ENCODE measurements at places on chromosomes 1 and 21.

GRCh38 chr1:47224676-47225399 lies 7.2 kb downstream of the TAL1 start:
- no peak for DNase-seq

DNA sequence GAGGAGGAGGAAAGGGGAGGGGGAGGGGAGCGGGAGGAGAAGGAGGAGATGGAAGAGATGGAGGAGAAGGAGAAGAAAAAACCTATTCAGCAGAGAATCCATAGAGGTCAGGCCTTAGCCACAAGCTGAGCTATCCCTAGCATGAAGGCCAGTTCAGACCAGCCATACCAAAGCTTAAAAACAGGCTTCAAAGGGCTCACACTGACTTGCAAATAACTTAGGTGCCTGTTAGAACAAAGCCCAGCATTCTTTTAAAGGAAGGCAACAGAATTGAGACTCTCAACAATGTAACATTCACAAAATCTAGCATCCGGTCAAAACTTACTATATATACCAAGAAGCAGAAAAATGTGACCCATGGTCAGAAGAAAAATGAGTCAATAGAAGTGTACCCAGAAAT lies 43.6 kb upstream of the IFFO2 start:
- no peak for DNase-seq

DNA sequence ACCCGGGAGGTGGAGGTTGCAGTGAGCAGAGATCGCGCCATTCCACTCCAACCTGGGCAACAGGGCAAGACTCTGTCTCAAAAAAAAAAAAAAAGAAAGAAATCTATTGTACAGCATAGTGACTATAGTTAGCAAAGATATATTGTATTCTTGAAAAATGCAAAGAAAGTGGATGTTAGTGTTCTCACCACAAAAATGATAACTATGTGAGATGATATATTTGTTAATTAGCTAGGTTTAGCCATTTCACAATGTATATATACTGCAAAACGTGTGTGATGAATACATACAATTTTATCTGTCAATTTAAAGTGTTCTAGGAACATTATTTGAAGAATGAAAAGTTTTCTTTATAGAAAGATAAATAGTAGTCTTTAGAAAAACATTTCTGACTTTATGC lies 179.9 kb downstream of the AK5 start:
- no peak for DNase-seq

DNA sequence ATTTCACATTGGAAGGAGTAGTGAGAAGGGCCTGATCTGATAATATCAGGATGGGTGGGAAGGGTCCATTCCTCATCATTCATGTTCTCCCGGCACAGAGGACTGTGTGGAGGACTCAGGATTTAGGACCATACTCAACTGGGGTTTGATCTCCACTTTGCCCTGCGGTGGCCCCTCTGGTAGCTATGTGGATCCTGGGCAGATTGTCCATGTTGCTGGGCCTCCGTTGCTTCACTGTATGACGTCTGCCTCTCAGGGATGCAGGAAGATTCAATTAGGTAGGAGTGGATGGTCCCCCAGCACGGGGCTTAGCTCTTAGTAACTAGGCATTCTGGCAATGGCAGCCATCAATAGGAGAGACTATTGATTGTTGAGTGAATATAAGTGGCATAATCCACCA lies 2.3 kb downstream of the ETS2 start:
- DNase-seq, result no peak

- DNase-seq, result no peak
Measured at GRCh38 chr21:36255663-36256062, 64.3 kb upstream of the MORC3 start.

GRCh38 chr1:63548303-63548702 lies 25.0 kb downstream of the EFCAB7 start:
- DNase-seq, result no peak

DNA sequence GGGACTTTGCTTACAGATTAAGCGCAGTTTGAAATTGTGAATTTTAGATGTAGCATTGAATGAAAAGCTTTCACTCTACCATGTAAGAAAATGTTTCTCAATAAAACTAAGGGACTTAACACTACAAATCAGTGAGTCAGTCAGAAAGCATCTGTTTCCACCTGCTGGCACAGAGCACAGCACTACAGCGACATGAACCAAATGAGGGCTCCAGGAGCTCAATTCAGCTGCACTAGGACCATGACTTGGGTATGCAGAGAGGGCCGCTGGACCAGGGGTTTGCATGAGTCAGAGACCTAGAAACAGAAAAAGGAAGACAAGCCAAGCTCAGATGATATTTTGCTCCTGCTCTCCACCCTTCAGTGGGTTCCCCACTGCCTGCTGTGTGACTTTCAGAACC lies 5.2 kb downstream of the SUSD4 start:
- DNase-seq, result no peak

Data from ovary (tissue), 10 donors.